ENCODE measurements at places on chromosomes 3 and 15.

DNA sequence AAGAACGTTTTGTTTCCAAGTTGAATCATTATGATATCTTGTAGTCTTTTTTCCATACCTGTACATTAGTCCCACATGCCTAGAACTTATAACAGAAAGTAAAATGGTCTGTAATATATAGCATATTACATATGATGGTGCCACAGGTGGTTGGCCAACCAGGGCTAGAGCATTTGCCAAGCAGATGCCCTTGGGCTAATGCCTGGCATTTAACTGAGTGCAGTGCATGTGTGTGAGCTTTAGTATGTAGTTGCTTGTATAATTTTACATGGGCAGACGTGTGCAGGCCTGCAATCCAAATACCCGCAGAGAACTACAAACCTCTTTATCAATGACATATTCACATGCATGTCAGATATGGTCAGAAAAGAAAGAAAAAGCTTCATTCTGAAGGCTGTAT is 27.5 kb downstream of the THSD4 start:
- DNase-seq = no peak

DNA sequence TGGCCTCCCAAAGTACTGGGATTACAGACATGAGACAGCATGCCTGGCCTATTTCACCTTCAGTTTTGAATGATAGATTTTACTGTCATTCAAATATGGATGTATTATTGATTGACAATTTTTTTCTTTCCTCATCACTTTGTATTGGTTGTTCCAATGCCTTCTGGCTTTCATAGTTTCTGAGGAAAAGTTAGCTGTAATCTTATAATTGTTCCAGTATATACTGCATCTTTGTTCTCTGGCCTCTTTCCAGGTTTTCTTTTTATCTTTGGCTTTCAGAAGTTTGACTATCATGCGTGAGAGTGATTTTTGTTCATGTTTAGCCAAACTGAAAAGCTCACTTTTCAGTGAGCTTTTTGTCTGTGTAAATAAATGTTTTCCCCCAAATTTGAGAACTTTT is 157.1 kb downstream of the RSRC1 start:
- DNase-seq = no peak

DNA sequence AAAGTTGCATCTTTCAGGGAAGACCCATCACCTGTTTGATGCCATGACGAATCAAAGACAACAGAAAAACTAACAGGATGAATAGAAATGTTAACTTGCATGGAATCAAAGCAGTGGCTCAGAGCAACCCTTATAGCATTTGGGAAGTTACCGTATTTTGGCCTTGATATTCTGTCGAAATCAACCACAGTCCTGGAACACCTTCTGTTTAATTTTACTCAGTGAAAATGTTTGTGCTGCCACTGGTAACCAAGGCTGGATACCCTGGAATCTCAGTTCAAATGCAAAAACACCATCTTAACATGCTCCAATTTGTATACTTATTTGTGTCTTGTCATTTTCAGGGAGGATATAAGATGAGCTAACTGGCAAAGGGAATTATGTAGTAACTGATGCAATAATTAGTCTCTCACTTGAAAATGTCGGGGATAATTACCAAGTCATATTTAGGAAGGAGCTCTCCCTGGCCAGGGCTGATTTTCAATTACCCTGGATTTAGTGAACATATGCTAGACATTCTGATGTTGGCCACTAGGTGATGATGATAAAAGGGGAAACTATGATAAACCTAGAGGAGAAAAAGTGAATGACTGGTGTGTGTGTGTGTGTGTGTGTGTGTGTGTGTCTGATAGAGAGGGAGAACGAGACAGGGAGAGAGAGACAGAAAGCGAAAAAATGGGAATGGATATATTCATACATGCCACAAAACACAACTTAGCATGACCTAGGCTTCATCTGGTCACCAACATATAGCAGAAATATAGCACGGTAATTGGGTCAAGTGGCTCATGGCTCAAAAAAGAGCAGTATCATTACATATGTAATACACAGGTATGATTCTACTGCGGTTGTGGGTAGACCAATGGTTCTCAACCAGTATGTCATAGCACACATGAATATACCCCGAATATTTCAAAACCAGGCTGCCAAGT is 19.0 kb upstream of the PRICKLE2 start:
- no peak for DNase-seq

DNA sequence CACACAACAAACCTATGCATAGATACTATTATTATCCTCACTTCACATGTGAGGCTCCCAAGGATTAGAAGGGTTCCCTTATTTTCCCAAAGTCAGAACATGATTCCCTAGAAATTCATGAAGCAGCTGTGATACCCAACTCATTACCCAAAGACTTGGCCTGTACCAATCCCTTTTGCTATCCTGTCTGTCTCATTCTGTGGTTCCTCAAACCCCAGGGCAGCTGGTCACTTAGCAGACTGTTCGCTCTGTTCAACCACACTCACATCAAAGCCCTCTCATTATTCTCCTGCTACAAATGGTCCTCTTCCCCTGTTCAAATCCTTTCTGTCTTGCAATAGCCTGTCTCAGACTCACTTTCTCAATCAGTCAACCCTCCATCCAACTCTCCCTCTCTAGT is 154.3 kb upstream of the TRIM42 start:
- no peak for DNase-seq

DNA sequence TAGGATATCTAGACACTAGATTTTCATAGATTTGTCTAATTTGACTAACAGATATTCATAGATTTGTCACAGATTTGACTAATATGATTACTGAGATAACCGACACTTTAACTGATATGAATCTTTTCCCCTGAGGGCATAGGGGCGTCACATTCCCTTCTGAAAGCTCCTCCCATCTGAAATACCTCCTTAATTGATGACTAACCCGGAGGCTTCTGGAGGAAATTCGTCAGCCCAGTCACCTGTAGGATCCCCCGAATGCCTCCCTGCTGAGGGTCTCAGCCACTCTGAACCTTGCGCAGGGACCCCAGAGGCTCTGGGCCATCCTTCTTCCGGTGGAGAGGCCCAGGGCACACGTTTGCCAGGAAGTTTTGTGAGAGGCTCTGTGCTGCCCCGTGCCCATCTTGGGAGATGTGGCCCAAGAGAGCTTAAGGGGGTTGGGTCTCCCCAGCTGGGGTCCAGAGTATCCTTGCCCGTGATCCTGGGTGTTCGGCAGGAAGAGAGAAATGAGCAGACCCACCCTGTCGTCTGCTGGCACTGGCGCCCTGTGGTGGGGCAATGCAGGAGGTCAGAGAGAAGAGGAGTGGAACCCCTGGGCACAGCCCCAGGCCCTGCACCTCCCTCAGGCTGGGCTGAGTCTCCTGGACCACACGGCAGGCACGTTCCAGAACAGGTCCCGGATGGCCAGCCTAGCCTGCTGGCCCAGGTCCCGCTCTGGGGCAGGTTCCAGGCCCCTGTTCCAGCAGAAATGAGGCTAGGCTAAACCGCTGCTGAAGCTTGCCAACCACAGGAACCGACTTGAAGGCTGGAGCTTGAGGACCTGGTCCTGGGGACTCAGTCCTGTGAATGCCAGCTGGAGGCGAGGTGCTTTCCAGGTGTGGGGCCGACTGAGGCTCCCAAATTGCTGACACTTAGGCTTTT is 1.7 kb downstream of the PLA2G4D start:
- DNase-seq = no peak

DNA sequence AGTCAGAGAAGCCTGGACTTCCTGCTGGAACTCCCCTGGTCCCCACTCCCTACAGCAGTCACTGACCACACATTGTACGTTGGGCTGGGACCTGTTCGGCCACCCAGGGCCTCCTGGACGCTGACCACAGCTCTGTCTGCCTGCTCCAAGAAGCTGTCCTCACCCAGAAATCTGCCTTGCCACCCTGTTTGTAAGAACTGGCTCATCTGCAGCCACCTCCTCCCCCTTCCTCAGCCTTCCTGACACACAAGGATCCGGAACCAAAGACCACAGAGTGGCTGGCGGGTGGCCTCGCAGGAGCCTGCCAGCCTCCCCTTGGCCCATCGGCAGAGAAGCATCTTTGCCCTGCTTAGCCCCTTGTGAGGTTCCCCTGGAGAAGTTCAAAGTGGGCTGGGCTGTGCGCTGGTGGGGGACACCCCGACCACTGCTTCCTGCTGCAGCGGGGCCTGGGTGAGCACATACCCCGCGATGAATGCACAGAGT is 91.9 kb downstream of the PCSK6 start:
- no peak for DNase-seq

- DNase-seq = peak; percentile 45
Observed at GRCh38 chr15:72116731-72117485, 1.0 kb downstream of the MYO9A start.

DNA sequence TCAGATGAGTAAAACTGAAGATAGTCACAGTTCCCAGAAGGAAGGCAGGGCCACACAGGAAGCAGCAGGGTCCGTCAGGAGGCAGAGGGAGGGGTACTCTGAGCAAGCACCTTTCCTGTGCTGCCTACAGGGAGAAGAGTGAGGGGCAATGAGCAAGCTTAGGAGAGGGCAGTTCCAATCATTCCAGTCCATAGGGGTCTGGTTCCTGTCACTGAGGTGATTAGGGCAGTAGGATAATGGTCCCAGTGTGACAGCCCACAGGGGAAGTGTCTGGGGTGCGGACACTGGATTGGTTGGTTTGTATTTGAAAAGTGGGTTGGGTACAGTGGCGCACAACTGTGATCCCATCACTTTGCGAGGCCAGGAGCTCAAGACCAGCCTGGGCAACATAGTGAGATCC is 7.1 kb upstream of the ACAD9 start:
- DNase-seq = no peak

GRCh38 chr15:71114887-71115566 is at the start of gene THSD4:
Gene THSD4 (plus strand): TSS chr15:71115471.
- no peak for DNase-seq

- DNase-seq = no peak
Observed at GRCh38 chr3:184786280-184786941, 25.6 kb upstream of the VPS8 start.

- no peak for DNase-seq
Observed at GRCh38 chr15:64009241-64009640, 37.0 kb downstream of the DAPK2 start.

- DNase-seq = no peak
Observed at GRCh38 chr15:100189849-100190248, 151.9 kb downstream of the ADAMTS17 start.

DNA sequence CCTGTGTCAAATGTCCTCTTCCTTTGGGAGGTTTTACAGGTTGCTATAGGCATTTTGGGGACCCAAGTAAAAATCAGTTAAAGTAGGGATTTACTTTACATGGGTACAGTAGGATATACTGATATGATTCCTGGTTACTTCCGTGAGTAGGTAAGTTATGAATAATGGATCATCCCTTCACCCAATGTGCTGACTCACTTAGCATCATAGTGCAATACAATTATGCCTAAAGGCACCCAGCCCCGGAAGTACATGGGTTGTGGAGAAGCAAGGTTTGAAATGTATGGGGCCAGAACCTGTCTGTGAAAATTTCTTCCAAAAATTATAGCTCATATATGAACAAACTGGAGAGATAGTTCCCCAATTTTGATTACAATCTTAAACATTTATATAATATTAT is 64.0 kb downstream of the GLB1 start:
- DNase-seq = no peak

DNA sequence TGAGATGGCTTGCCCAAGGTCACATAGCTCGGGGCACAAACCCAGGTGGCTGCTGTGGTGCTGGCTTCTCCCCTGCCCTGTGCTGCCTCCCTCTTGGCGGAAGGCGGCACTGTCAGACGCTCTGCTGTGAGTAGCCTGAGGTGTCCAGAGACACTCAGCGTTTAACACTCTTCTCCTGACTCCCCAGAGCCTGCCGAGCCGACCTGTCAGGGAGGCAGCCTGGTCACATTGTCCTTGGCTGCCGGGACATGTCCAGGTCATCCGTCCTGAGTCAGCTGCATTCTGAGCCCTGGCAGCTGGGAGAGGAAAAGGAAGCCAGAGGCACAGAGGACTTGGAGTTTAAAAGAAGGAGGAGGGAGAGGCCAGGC is 4.7 kb downstream of the LMAN1L start:
- no peak for DNase-seq

DNA sequence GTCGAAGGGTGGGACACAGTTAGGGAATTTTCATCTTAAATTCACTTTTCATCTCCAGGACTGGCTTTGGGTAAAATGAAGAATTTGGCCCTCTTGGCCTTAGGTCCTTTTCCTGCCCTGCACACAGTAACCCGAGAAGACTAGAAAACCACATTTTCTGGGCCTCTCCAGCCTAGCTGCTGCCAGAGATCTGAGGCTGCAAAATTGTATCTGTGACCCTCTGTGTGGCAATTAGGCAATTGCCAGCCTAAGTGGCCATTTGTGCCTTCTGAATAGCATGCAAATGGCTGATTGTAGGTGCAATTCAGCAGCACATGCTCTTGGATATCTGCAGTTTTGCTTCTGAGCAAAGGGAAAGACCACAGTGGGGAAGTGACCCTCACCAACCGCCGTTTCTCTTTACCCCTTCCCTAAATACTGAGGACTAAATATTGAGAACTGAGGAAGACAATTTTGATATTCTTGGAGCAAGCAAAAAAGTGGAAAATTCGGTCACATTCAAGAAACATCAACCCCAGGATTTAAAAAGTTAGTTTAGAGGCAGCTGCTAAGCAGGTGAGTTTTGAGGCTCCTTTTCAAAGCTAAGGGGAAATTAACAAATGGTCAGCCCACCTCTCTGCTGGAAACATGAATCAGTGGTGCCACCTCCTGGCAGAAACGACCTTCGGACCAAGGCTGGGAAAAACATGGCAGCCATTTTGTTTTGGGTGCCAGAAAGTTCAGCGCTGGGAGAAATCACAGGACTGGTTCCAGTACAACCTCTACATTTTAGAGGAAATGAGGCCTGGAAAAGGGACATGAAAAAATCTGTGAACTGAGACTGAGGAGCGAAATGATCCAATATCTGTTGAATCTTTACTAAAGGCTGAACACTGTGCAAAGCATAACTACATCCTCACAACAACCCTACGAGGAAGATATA is 56.6 kb upstream of the PRTG start:
- peak; percentile 8 for DNase-seq

DNA sequence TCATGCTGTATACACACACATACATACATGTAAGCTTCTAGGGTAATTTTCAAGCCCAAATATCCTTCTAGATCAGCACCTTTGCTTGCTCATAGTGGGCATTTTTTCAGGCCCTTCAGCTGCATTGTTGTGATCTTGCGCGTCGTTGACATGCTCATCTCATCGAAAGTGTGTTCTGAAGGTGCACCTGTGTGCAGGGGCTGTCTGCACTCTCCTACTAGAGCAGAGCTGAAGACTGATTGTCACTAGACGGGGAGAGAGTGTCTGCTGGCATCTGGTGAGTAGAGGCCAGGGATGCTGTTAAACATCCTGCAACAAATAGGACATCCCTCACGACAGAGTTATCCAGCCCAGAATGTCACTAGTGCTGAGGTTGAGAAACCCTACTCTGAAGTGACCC is 35.7 kb upstream of the VILL start:
- DNase-seq = no peak
